ENCODE measurements at places on chromosomes 11 and 22. TPM values are rescaled to one million over a fixed set of nuclear protein-coding genes. Genes with fewer than 3 reads are reported as not detected.

DNA sequence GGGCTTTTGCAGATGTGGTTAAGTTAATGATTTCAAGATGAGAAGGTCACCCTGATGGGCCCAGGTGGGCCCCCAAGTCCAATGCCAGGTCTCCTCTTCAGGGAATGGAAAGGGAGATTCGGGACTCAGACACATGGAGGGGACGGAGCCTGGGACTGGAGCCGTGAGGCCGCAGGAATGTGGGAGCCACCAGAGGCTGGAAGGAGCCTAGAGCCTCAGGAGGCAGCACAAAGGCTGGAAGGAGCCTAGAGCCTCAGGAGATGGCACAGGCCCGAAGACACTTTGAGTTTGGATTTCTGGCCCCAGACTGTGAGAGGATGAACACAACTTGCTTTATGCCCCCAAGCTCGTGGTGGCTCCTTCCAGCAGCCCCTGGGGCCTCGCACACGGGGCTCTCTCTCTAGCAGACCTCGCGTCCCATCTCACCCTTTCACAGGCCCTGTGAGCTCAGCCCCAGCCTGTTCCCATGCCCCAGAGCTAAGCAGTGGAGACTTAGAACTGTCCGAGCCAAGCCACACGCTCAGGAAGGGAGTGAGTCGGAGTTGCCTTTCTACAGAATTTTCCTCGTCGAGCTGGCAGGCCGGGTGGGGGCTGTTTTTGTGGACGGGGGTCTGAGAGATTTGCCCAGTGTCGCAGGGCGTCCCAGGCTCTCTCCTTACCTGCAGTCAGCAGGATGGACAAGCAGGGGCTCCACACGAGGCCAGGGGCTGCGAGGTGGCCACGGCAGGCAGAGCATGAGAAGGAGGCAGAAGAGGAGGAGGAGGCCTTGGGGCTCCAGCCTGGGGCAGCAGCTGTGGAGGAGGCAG lies 937.6 kb downstream of the BRD1 start:
- DNase-seq: no peak

DNA sequence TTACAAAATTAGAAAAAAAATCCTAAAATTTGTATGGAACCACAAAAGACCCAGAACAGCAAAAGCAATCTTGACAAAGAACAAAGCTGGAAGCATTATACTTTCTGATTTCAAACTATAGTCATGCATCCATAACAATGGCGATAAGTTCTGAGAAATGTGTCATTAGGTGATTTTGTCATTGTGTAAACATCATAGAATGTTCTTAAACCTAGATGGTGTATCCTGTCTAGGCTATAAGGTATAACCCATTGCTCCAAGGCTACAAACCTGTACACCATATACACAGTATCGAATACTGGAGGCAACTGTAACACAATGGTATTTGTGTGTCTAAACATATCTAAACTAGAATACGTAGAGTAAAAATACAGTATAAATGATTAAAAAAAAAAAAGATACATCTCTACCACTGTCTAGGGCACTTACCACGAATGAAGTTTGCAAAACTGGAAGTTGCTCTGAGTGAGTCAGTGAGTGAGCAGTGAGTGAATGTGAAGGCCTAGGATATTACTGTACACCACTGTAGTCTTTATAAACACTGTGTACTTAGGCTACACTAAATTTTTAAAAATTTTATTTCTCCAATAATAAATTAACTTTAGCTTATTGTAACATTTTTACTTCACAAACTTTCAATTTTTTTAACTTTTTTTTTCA lies 18.1 kb upstream of the SC5D start:
- no peak for DNase-seq

GRCh38 chr11:15238856-15239255 lies 124.1 kb downstream of the INSC start:
- no peak for DNase-seq

GRCh38 chr11:118488480-118489109 lies 38.7 kb upstream of the TTC36 start:
- peak; percentile 46 for DNase-seq

DNA sequence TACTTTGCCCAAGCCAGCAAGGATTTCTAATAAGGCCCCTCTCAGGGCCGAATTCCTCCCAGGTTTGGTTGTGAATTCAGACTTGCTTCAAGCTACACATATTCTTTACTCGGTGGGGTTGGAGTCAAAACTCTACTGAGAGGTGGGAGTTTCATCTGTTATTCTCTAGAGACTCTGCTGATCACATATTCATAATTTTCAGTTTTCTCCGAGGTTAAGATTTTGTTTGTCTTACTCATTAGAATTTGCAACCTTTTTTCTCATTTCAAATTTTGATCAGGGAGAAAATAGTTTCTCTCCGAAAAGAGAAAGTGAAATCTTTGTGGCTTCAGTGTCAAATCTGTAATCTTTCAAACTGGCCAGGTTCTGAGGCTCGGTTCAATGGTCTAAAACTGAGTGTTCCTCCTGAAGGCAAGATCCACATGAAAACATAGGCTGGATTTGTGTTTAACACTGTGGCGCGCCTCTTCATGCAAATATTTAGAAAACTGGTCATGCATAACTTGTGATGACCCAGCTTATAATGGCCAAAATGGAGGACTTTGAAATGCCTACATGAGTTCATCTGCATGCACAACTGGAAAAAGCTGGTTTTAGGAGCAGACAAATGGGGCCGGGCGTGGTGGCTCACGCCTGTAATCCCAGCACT lies 21.5 kb upstream of the GSTP1 start:
- no peak for DNase-seq

DNA sequence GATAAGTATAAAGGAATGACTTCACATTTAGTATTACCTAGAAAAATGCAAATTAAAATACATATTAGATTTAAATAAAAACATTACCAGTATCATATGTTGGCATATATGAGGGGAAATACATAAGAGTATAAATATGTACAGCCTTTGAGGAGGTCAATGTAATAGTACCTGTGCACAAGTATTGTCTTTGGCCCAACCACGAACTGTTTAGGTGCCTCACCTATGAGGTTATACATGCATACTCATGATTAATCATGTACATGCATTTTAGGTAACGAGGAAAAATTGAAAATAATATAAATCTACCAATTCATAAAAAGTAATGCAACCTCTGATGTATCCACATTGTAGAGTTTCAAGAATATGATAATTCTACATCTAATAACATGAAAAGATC lies 909.8 kb downstream of the METTL15 start:
- no peak for DNase-seq

DNA sequence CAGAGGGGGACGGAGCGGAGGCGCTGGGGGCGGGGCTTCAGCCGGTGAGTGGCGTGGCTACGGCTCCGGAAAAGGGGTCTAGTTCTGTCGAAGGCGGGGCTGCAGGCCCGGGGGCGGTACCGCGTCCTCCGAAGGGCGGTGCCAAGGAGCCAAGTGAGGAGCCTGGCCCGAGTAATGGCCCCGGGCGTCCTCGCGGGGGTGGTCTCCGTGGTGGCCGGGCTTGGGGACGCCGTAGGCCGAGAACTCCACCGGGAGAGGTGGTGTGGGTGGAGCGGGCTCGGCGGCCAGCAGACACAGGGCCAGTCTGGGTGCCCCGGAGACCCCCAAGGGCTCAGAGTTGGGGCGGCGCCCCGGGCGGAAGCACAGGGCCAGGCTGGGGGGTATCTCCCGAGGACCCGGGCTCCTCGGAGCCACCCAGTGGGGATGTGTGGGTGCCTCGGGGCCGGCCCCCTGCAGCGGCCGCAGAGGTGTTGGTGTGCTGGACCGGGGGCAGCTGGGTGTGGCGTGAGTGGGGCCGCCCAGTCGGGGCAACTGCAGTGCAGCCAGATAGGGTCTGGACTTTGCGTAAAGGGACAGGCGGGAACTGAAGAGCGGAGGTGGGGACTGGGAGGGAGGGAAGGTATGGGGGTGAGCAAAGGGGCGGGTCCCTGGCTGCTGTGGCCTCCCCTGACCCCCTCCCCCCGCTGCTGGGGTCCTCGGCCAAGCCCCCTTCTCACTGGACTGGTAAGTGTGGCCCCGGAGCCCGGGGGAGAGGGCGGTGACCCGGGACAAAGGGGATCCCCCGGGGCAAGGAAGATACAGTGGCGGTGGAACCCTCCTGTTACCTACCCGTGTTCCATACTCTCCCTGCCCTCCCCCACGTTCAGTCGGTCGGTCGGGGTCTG lies 838 bp downstream of the FKBP2 start:
- peak; percentile 27 for DNase-seq

The APOL5 gene
- total RNA-seq: not detected

DNA sequence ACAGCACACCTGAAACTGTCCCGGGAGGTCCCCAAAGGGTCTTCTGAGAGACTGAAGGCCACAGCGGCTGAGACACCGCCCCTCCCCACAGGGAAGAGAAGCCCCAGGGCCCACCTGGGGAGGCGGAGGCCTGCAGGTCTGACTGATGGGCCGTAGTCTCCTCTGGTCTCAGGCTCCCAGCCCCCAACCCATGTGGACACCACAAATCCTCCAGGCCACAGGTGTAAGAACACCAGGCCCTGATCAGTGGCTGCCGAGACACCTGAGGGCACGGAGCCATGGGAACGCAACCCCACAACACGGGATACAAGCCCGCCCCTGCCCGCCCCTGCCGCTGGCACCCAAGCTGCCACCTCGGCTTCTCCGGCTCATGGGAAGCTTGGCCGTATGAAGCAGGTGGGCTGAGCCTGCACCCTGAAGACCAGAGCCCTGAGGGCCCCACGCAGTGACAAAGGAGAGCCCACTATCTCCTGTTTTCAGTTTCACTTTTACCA lies 46.3 kb downstream of the BRD1 start:
- no peak for DNase-seq

The IRAG1 gene
- total RNA-seq: not detected

The HEPHL1 gene
- not detected for total RNA-seq

The KCNK7 gene
- total RNA-seq: 1.1 TPM

DNA sequence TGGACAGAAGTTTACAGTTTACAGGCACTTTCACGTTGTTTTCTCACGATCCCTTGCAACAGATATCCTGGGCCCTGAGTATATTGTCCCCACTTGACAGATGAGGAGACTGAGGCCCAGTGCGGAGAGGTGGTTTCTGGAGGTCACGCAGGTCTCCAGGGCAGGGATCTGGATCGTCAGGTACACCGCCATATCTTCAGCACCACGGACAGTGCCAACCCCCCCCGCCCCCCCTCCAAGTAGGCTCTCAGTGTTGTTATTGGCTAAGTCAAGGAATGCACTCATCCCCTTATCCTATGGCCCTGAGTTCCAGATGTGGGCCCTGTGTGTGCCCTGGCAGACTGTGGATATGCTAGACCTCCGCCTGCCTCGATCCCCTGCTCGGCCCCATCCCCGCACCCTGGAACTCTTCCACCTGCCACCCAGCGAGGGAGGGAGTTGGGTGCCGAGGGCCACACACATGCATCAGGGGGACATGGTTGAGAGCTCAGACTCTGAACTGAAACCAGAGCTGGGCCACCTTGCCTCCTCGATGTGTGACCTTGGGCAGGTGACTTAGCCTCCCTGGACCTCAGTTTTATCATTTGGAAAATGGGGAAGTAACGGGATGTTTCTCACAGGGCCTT lies 37.5 kb downstream of the MPPED1 start:
- DNase-seq: no peak

The HPX gene
- 0.40 TPM for total RNA-seq

DNA sequence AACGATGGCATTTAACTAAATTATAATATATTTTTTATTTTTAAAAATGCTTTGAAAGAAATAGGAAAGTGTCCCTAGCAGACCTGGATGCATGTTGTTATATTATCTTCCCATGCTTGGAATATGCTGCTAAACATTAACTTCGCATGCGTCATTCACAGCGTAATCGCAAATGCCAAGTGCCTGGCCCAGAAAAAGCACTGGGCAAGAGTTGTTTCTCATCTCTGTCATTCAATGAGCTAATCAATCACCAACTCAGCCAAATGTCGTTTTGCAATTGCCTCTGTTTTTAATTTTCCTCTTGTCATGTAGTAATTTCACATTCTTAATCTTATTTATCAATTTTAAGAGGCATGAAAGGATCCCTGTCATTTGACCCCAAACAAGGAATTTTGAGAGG lies 1421.9 kb downstream of the BRD1 start:
- DNase-seq: no peak

DNA sequence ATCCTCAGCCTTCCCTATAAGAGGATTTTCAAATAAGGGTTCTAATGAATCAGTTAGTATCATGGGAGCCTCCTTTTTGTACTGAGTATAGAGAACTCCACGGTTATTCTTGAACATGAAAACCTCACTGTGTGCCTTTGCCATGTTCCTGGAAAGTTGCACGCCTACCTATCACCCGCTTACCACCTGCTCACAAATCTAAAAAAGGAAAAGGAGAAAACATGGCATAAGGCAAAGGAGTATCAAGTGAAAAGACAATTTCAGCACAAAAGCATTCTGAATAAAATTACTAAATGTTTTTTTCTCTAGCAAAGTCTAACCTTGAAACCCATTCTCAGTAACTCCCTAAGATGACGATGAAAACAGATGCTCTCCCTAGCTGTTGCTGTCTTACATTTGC lies 511.8 kb upstream of the API5 start:
- no peak for DNase-seq

The NECTIN1 gene
- total RNA-seq: 36.7 TPM

- DNase-seq: no peak
Measured at GRCh38 chr11:130528298-130529261, 80.1 kb downstream of the ADAMTS15 start.

GRCh38 chr11:73203790-73204189 lies 14.3 kb upstream of the P2RY2 start:
- DNase-seq: no peak

The HTR3A gene
- total RNA-seq: 15.6 TPM

DNA sequence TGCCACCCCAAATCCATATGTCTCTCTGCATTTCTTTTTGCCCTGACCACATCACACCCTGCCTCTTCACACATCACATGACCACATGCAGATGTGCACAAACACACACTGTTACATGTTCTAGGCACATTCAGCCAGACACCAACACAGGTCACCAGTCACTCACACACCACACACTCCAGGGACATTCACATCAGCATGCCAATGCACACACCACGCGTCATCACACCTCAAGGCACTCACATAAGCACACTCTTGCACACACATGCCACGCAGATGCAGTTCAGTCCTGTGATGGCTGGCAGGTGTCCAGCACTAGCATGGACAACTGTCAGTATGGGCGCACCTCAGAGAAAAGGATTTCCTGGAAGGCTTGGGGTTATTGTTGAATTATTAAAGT lies 77.0 kb upstream of the MYOD1 start:
- no peak for DNase-seq

- no peak for DNase-seq
Measured at GRCh38 chr11:70471254-70471653, 72.9 kb downstream of the CTTN start.
